ENCODE measurements at places on chromosomes 7 and 10.

GRCh38 chr10:133251388-133252222, 13.9 kb downstream of the VENTX start:
- no peak for DNase-seq

DNA sequence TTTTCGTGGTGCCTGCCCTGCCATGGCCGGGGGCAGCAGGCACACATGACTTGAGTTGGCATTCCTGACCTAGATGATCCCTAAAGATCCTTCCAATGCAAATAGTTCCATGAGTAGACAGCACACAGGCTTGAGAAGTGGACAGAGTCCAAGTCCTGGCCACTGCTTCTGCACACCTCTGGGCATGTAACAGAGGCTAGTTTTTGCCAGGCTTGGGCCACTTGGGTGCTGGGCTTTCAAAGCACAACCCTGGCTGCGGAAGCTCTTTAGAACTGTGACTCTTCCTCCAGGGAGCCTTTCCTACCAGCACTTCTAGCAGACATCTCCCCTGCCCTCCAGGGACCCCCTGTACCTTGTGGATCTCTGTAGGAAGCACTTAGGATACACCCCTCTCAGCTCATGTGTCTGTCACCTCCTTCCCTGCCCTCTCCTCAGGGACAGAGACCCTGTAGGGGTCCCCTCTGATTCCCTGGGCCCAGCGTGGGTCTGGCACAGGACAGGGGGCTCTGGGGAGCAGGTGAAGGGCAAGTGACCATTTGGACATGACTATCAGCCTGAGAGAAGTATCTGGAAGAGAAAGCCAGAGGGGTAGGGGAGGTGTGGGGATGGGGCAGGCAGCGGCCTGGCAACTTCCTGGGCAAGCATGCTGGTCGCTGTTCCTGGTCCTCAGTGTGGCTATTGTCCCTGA, 36.2 kb downstream of the ZCCHC24 start:
- DNase-seq: no peak

DNA sequence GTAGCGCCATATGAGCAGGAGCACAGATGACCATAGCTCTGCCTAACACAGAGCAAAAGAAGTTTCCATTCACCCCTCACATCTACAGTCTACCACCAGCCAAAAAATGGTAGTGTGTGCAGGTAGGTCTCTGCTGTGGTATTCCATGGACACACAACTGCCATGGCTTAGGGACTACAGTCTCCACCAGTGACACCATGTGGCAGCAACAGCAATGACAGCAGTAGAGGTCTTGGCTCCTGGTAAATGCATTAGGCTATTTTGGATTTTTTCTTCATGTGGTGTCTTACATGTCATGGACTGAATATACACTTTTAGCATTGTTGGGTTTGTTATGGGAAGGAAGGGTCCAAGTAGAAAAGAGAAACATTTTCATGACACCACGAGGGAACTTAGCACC, 70.1 kb upstream of the CABCOCO1 start:
- no peak for DNase-seq

DNA sequence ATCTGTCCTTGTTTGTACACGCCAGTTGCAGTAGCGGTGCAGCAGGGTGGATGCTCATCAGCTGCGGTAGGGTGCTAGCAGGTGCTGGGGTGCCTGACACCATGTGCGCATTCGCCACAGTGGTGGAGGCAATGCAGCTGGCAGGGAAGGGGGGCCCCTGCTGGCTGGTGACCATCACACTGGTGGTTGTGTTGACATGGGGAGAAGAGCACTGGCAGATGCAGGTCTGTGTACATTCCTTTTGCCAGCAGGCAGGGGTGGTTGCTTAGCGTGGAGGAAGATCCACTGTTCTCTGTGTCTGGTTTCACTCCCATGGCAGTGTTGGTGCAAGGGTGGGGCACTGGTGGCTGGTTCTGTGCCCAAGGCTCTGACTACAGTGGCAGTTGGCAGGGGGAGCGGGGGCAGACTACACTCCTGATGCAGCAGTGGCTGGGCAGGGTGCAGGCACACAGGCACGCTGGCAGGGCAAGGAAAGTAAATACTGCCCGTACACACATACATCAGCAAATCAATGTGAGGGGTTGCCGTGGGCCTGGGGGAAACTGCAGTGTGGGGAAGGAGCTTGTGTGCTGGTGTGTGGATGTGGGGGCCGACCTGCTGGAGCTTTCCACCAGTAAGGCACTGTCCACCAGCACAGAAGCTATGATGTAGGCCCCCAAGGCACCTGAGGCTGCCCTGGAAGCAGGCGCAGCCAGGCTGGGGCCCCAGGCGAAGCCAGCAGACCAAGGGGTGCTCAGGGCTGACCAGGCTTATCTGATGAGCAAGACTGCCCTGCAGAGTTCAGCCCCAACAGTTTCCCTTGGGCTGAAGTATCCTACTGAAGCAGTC, 87.2 kb upstream of the UNC5B start:
- no peak for DNase-seq

- no peak for DNase-seq
Observed at GRCh38 chr10:52514481-52514880, 200.4 kb downstream of the DKK1 start.

DNA sequence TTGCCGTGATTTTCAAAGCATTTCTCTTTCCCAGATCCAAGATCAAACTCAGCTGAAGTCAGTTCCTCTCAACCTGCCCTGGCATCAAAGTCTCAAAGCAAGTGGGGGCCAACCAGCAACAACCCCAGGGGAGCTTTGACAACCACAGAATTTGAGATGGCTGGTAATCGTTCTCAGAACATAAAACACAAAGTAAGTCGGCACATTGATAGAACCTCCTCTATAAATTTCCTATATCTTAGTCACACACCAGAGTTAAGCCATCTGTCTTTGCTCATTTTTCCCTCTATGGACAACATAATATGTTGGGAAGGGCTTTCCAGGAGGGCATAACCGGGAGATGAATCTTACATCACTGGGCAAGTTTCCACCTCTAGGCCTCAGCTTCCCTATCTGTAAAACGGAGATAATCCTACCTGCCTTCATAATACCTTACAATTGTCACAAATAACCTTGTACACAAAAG, 1.2 kb upstream of the DNAJC9 start:
- no peak for DNase-seq

DNA sequence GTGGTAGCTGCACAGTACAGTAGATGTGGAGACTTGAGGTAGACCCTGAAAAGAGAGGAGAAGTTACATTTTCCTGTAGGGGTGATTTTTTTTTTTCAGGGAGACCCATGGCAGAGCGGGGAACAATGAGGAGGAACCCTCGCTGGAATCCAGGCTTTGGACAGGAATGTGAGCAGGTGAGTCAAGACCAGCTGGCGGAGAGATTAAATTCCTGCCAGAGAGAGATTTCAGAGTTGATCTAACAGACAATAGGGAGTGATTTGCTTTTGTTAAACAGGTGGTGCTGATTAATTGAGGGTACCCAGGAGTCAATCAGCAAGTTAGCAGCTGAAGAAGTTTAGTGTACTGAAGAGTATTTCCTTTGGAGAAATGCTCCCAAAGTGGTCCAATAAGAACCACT, 41.6 kb upstream of the MINDY3 start:
- DNase-seq: no peak

- no peak for DNase-seq
Observed at GRCh38 chr10:56505555-56505954, 144.5 kb upstream of the ZWINT start.

DNA sequence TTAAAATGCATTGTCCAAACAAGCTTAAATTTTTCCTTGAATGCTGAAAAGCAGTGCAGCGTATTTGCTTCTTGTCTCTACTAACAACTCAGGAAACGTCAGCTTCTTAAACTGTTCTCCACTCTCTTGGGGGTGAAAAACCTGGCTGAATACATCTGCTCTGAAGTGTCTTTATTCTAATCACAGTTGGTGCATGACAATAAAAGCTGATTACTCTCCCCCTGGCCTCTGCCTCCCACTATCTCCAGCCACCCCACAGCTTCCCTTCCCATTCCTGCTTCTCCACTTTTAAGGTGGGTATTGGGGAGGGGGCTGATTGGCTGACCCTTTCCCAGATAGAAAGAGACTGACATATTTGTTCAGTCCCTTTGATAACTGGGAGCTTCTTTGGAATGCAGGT, 456.0 kb downstream of the SORCS1 start:
- no peak for DNase-seq

DNA sequence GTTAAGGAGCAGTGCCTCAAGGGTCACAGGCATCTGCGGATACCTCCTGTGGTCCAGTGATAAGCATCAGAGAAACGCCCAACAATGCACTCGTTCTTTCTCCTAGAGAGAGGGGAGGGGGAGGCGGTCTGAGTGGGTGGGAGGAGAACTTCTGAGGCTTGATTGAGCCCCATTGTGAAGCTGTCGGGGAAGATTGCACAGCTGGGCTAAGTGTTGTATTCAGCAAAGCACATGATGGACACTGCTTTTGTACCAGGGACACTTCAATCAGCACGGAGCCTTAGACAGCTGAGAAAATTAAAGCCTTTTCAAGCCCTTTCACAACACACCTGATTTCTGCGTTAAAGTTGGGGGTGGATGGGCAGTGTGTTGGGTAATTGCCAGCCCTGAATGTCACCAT, 230.3 kb upstream of the GHITM start:
- DNase-seq: no peak

- DNase-seq: no peak
Observed at GRCh38 chr7:93092757-93093370, 24.9 kb downstream of the SAMD9 start.

- DNase-seq: no peak
Observed at GRCh38 chr7:11141541-11141940, 167.9 kb downstream of the PHF14 start.

- DNase-seq: no peak
Observed at GRCh38 chr10:70603449-70603801, 884 bp upstream of the PRF1 start.

DNA sequence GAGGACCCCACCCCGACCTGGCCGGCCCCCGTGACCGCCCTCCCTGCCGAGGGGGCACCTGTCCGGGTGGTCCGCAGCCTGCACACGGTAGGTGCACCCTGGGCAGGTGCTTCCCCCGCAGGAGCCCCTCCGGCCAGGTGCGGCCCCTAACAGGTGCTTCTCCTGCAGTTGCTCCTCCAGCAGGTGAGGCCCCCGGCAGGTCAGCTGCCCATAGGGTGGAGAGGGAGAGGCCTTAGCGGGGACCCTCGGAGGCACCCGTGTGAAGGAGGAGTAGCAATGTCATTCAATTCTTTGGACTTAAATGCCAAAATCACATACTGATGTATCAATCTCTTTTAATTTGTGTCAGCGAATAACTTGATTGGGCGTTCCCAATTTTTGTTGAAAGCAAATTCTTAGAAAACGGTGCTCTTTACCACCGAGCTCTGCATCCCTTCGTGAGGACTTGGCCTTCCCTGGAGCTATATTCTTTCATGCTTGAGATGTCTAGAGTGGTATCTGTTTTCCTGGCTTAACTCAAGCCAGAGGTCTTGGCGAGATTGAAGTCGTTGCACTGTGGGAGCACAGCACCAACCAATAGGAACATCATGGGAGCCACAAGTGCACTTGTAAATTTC, 738 bp upstream of the NCAPG2 start:
- no peak for DNase-seq

DNA sequence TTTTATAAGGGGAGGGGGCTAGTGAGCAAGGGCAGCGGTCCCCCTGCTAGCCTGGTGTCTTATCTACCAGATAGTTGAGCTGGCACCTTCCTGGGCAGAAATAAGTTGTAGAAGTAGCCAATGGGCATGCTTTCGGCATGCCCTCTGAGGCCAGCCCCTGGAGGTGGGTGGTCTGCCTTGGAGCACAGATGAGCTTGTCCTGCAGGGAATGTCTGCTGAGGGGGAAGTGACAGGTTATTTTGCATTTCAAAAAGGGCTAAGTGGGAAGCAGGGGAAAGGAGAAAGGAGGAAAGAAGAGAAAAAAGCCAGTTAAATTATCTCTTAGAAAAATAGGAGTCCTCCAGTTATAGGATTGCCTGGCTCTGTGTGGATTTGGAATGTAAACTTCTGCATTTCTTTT, 88.9 kb downstream of the GPR26 start:
- no peak for DNase-seq

GRCh38 chr7:116315293-116315692, 105.0 kb downstream of the TES start:
- DNase-seq: no peak

- no peak for DNase-seq
Observed at GRCh38 chr10:101566333-101567164, 21.5 kb downstream of the POLL start.

GRCh38 chr7:156092307-156092706, 280.0 kb upstream of the SHH start:
- DNase-seq: no peak

DNA sequence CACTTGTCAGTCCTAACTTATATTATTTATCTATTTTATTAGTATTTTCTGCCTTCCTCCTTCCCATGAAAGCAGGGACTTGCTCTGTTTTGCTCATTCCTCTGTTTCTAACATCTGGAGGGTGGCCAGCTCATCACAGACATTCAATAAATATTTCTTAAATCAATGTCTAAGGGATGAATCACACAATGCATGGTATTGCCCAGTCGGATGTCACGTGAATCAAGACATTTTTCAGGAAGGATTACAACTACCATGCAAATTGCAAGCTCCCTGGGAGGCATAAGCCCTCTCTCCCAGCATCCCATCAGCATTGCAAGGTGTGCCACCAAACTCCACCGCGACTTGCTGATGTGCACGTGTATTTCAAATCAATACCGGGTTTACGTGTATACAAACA, 146.6 kb upstream of the RNF32 start:
- DNase-seq: no peak

DNA sequence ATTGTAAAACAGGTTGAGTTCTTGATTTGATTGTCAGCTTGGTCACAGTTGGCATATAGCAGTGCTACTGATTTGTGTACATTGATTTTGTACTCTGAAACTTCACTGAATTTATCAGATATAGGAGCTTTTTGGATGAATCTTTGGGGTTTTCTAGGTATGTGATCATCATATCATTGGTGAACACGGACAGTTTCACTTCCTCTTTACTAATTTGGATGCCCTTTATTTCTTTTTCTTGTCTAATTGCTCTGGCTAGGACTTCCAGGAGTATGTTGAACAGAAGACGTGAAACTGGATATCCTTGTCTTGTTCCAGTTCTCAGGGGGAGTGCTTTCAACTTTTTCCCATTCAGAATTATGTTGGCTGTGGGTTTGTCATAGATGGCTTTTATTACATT, 86.9 kb downstream of the EXOC4 start:
- DNase-seq: no peak

- no peak for DNase-seq
Observed at GRCh38 chr7:121178869-121179497, 149.8 kb upstream of the WNT16 start.

DNA sequence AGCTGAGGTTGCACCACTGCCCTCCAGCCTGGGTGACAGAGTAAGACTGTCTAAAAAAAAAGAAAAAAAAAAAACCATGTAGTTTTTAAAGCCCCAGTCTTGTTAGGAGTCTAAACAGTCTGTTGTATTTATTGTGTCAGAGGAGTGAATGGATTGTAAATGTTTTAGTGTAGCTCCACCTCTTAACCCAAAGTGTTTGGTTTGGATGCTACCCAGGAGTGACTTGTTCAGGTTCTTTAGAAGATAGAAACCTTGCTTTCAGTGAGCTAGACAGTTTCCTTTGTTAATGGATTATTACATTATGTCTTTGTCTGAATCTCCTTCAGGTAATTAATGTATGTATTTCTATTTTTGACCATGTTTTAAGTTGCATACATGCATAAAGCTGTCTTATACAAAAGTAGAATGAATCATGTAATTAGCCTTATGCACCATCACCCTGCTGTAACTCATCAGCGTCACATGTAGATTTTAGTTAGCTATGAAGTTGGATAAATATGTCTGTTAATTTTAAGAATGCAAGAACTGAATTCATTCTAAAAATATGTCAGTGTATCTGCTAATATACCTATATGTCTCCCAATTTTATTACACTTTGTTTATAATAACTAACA, 97.7 kb downstream of the TAF3 start:
- DNase-seq: no peak

GRCh38 chr7:116451957-116452729, 47.4 kb upstream of the CAV2 start:
- no peak for DNase-seq

GRCh38 chr7:151851782-151852181, 25.1 kb downstream of the PRKAG2 start:
- no peak for DNase-seq

All from NCI-H2081 treated with DMSO at 0.1 percent for 48 hours (cell line).